A549 treated with ZK216348 at 1 μM for 4 hours (cell line): ENCODE measurements at places on chromosomes 6 and 20. TPM values are rescaled to one million over a fixed set of nuclear protein-coding genes. Genes with fewer than 3 reads are reported as not detected.

EYA2 gene
- total RNA-seq: 2.4 to 3.8 TPM (median 2.6 TPM) in 5 replicates

SLC22A16 gene
- total RNA-seq: not detected in 5 replicates

POPDC3 gene
- 23.1 to 27.6 TPM (median 24.5 TPM) in 5 replicates for total RNA-seq

LINC00237 gene
- not detected in 5 replicates for total RNA-seq

PMEPA1 gene
- 159 to 471 TPM (median 396 TPM) in 5 replicates for total RNA-seq

GLP1R gene
- not detected in 5 replicates for total RNA-seq

OSER1 gene
- total RNA-seq: 47.1 to 56.8 TPM (median 52.1 TPM) in 5 replicates

PRPH2 gene
- 0.07 TPM in 1 of 5 replicates, not detected in the others for total RNA-seq

RAET1E gene
- total RNA-seq: 2.1 to 4.1 TPM (median 2.7 TPM) in 5 replicates

TOX2 gene
- 8.6 to 13.1 TPM (median 11.3 TPM) in 5 replicates for total RNA-seq

SCRT2 gene
- not detected in 5 replicates for total RNA-seq

LY6G6C gene
- total RNA-seq: 0.20 to 0.42 TPM (median 0.29 TPM) in 3 of 5 replicates, not detected in the others

DEFB132 gene
- not detected in 5 replicates for total RNA-seq

MLIP gene
- not detected in 5 replicates for total RNA-seq

TNNC2 gene
- total RNA-seq: not detected in 5 replicates

SLC22A2 gene
- total RNA-seq: 0.25 to 0.34 TPM in 2 of 5 replicates, not detected in the others

PDE7B gene
- total RNA-seq: 0.57 to 1.3 TPM (median 0.97 TPM) in 5 replicates

PPP1R14C gene
- 1.1 to 1.7 TPM (median 1.5 TPM) in 5 replicates for total RNA-seq

DDX27 gene
- 61.4 to 68.1 TPM (median 63.3 TPM) in 5 replicates for total RNA-seq

FBXO9 gene
- total RNA-seq: 30.3 to 35.6 TPM (median 34.9 TPM) in 5 replicates

CPNE5 gene
- total RNA-seq: 0.05 to 0.14 TPM (median 0.11 TPM) in 4 of 5 replicates, not detected in the other

TASP1 gene
- total RNA-seq: 8.8 to 11.6 TPM (median 9.6 TPM) in 5 replicates
